ENCODE measurements at places on chromosomes 3 and 15. TPM values are rescaled to one million over a fixed set of nuclear protein-coding genes. Genes with fewer than 3 reads are reported as not detected.

The ITIH1 gene
- 14.1 TPM for total RNA-seq

The VGLL3 gene
- 2.0 TPM for total RNA-seq

The CAPN3 gene
- 3.7 TPM for total RNA-seq

The CCDC80 gene
- 9.1 TPM for total RNA-seq

The LEKR1 gene
- total RNA-seq = 4.1 TPM

The RETNLB gene
- not detected for total RNA-seq

The XXYLT1 gene
- 25.4 TPM for total RNA-seq

DNA sequence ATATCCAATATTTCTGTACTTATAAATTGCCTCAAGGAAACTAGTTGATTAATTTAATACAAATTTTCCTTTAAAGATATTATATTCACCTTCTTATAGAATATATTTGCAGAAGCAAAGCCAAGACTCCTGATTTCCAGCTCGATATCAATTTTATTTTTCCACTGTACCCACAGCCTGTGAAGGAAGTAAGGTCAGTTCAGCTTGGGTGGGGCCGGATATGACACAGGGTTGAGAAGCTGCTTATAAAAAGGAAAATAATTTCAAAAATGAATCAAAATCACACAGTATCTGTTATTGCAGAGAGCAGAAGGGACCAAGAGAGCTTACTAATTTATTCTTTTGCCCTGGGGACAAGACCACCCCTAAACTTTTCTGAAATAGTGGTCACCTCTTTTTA is 491.4 kb downstream of the TUSC7 start:
- DNase-seq = no peak

DNA sequence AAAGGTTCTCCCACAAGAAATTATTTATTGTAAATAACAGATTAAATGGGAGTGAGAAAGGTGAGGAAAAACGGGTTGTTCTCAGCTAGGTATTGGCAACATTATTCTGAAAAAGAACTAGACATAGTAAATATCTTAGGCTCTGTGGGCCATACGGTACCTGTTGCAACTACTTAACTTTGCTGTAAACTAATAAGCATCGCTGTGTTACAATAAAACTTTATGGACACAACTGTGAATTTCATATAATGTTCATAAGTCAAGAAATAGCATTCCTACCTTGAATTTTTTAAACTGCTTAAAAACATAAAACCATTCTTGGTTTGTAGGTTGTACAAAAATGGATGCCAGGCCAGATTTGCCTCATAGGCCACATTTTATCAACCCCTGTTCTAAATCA is 183.9 kb downstream of the TBC1D5 start:
- no peak for DNase-seq

DNA sequence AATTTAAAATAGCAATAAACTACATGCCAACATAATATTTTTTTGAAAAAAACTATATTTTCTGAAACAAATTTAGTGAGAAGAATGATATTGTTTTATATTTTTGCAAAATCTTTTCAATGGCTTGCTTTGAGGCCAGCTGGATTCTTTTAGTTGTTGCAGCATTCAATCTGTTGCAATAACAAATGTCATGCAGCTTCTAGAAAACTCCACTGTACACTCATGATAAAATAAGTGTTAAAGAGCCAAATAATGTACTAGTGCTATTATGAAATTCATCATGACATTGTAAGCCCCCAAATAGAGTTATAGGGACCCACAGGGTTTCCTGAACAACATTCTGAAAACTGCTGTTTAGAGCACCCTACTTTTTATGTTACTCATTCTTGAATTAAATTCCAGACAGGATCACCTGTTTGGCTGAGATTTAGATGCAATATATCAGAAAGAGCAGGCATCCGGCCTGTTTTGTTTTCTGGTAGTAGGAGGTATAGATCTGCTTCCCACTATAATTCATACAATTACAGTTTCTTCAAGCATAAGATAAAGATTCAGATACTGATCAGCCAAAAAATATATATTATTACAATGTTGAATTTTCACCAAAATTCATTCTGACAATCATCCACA is 703.0 kb upstream of the ZNF385D start:
- no peak for DNase-seq

DNA sequence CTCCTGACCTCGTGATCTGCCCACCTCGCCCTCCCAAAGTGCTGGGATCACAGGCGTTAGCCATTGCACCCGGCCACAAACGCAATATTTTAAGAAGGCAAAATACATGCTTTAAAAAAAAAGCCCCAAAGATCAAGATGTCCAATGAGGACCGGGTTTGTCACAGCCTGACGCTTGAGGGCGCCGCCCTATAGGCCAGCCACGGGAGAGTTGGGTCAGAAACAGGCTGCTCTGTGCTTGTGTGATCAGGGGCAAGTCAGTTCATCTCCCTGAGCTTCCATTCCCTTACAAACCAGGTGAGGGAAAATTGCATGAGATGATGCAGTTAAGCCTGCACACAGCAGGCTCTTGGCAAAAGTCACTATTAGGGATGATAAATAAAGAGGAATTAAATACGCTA is 23.9 kb downstream of the FAM174B start:
- DNase-seq = no peak

- no peak for DNase-seq
Measured at GRCh38 chr15:94336817-94337467, 105.6 kb downstream of the MCTP2 start.

GRCh38 chr3:161558236-161558635 is 61.6 kb downstream of the OTOL1 start:
- DNase-seq = no peak

- DNase-seq = no peak
Measured at GRCh38 chr3:165526367-165526766, 310.9 kb downstream of the BCHE start.

GRCh38 chr3:25603703-25604102 is 61.0 kb downstream of the TOP2B start:
- no peak for DNase-seq

GRCh38 chr3:196741249-196741889 is 1.7 kb downstream of the PAK2 start:
- no peak for DNase-seq

- no peak for DNase-seq
Measured at GRCh38 chr3:17014709-17015108, 130.0 kb downstream of the PLCL2 start.

GRCh38 chr15:39255760-39256159 is 325.1 kb upstream of the THBS1 start:
- no peak for DNase-seq

Measured in progenitor cell of endocrine pancreas (in vitro differentiated cells).